ENCODE measurements at places on chromosomes 1 and 21. TPM values are rescaled to one million over a fixed set of nuclear protein-coding genes. Genes with fewer than 3 reads are reported as not detected.

DNA sequence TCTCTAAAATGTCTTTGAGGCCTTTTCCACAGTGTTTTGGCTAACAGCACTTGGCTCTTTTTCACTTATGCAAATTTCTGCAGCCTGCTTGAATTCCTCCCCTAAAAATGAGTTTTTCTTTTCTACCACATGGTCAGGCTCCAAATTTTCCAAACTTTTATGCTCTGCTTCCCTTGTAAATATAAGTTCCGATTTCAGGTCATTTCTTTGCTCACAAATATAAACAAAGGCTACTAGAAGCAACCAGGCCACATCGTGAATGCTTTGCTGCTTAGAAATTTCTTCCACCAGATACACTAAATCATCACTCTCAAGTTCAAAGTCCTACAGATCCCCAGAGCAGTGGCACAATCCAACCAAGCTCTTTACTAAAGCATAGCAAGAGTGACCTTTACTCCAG is 28.1 kb upstream of the BTG3 start:
- DNase-seq: no peak

DNA sequence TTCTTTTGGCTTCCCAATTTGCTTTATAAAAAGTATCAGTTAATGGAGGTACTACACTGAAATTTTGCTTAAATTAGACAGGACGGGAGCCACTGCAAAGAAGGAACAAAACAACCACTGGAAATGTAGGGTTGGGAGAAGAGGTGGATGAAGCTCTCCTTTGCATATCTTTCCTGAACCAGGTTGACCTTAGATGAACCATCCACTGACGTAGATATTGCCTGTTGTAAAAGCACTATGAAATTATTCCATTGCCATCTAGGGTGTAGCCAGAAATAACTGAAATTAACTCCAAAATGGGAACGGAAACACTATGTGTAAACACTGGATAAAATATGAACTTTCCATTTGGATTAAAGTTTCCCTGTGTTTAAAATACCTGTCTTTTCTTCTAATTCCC is 1.2 kb upstream of the ABL2 start:
- no peak for DNase-seq

GRCh38 chr1:2320006-2320405 is 71.3 kb downstream of the MORN1 start:
- DNase-seq: no peak

DNA sequence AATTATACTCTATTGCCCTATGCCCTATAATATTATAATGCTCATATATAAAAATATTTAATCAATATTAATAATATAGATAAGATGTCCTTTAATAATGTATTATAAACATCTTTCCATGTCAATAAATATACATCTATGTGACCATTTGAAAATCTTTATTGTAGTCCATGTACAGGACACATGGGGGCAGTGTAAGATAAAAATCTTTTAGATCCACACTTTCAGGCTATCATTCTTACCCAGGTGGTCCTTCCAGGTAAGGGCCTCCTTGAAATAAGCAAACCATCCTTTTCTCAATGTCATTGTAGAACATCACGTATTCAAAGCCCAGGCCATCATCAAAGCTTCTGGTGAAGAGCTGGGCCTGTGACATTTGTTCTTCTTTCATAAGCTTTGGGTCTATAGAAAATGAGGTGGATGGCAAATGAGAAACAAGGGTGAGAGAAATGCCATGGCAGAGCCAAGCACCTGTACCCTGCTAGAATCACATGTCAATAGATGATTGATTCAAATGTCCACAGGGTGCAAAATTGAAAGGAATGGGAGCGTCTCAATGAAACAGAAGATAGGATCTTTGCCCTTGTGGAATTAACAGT is 20.2 kb downstream of the THEM4 start:
- DNase-seq: no peak

PLA2G2F gene
- total RNA-seq: not detected

PLA2G2E gene
- total RNA-seq: not detected

FAM43B gene
- not detected for total RNA-seq

SYT11 gene
- 50.1 TPM for total RNA-seq

SYTL1 gene
- total RNA-seq: 0.18 TPM
